ENCODE measurements at places on chromosomes 1 and 21. TPM values are rescaled to one million over a fixed set of nuclear protein-coding genes. Genes with fewer than 3 reads are reported as not detected.

GRCh38 chr21:39842741-39843459 lies 24.3 kb upstream of the PCP4 start:
- DNase-seq, result no peak
- H3K36me3 ChIP-seq, result no peaks in the 10 kb centered on the region
- H3K27me3 ChIP-seq, result no peaks in the 10 kb centered on the region
- H3K4me3 ChIP-seq, result no peak overlapping the region
- no peak overlapping the region for H3K27ac ChIP-seq
- no peaks in the 10 kb centered on the region for H3K4me1 ChIP-seq

Gene SPRR1A
- polyA plus RNA-seq, result not detected

DNA sequence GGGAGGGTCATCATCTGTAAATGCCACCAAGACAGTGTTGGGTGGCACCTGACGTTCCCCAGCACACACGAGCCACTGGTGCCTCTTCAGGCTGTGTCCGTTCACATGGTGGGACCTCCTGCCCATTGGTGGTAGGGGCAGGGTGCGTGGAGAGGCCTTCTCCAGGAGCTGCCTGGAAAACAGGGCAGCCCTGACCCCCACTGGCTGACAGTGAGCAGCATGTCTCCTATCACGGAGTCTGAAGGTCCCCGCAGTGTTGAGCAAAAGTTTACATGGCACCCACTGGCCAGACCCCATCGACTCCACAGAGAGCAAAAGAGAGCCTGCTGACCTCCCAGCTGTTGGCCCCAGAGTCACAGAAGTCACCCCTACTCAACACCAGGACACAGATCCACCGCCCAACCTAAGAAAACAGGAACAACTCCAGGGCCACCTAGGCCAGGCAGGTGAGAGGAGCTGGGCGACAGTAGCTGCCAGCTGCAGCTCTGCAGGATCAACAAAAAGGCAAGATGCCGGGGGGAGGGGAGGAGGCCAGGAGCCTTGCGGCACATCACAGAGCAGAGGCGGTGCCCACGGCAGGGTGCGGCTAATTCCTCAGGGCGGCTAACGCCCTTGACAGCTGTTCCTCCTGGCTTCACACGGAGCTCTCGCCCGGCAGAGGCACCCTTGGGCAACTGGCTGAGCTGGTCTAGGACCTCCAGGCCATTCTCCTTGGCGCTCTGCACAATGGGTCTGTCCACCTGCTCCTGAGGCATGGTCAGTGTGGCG lies 14.4 kb upstream of the IFI6 start:
- DNase-seq, result no peak
- H3K4me1 ChIP-seq, result no peaks in the 10 kb centered on the region
- no peak overlapping the region for H3K27ac ChIP-seq
- no peaks in the 10 kb centered on the region for H3K36me3 ChIP-seq

- H3K27ac ChIP-seq, result no peak overlapping the region
- no peak overlapping the region for H3K4me3 ChIP-seq
- DNase-seq, result no peak
- H3K27me3 ChIP-seq, result no peaks in the 10 kb centered on the region
- H3K36me3 ChIP-seq, result peaks cover 67% of the 10 kb centered on the region
- H3K4me1 ChIP-seq, result peaks cover 41% of the 10 kb centered on the region
Observed at GRCh38 chr1:9730096-9730901, 78.8 kb downstream of the PIK3CD start.

Gene ABCD3
- 24.2 TPM for polyA plus RNA-seq

DNA sequence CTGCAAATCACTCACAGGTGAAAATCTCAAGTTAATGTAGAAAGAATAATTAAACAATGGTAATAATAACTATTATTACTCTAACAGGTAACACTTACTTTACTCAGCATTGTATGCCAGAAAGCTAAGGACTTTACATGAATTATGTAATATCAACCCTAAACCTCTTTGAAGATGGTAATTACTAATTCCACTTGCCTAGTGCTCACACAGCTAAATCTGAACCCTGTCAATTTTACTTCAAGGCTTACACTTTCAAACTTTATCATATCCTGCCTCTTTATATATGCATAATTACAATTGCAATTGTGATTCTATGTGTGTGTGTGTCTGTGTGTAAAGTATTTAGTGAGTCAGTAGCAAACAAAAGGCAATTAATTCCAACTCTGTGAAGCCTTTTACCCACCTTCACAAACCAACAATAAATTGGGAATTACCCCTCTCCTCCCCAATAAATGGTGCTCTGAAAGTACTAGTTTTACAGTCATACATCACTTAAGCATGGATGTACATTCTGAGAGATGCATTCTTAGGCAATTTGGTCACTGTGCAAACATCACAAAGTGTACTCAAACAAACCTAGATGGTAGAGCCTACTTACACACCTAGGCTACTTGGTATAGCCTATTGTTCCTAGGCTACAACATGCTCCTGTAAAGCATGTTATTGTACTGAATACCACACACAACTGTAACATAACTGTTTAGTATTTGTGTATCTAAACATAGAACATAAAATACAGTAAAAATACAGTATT lies 5.9 kb downstream of the ZNF644 start:
- no peak overlapping the region for H3K27ac ChIP-seq
- DNase-seq, result no peak
- H3K4me1 ChIP-seq, result peaks cover 88% of the 10 kb centered on the region
- no peaks in the 10 kb centered on the region for H3K36me3 ChIP-seq
- H3K4me3 ChIP-seq, result no peak overlapping the region

DNA sequence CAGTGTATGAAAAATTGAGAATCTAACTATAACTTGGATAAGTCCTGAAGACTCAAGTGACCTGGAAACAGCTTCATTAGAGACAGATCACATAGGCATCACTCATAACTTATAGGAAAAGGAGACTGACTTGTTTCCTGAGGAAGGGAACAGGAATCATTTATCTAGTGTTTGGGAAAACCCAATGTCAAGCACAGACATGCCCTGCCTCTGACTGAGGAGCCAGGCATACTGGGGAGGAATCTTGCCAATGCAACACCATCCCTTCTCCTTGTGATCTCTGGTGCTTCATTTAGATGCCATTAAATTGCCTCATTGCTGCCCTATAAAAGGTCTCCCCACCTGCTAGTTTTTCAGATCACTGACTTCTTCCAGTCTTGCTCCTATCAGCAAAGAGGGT lies 10.3 kb downstream of the LCE4A start:
- no peaks in the 10 kb centered on the region for H3K27me3 ChIP-seq
- no peak overlapping the region for H3K27ac ChIP-seq
- H3K4me1 ChIP-seq, result no peaks in the 10 kb centered on the region
- no peaks in the 10 kb centered on the region for H3K36me3 ChIP-seq
- no peak overlapping the region for H3K4me3 ChIP-seq

DNA sequence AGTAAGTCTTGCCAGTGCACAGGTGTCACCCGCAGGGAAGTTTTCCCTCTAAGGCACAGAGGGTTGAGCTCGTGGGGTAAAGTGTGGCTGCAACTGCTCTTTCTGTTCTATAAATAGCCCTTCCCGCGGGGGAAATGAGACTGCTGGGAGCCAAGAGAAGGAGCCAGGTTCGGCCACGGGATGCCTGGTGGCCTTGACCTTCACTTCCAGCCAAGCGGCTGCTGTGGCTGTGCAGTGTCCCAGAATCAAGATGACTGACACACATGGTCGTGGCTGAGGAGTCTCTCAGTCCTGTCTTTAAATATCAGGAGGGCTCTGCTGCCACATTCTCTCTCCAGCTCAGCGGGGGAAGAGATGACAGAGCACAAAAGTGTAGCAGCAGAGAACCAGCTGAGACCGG lies 154.1 kb upstream of the VAMP3 start:
- H3K36me3 ChIP-seq, result no peaks in the 10 kb centered on the region
- H3K27ac ChIP-seq, result no peak overlapping the region
- H3K4me1 ChIP-seq, result no peaks in the 10 kb centered on the region
- no peaks in the 10 kb centered on the region for H3K27me3 ChIP-seq
- no peak for DNase-seq
- no peak overlapping the region for H3K4me3 ChIP-seq
